ENCODE measurements at places on chromosomes 1 and 21.

GRCh38 chr1:1920057-1920607 lies 1.1 kb upstream of the TMEM52 start:
- DNase-seq, result no peak

GRCh38 chr21:45376459-45377324 lies 28.3 kb upstream of the COL18A1 start:
- DNase-seq, result no peak

GRCh38 chr1:27538793-27539192 lies 48.8 kb upstream of the WASF2 start:
- DNase-seq, result peak; percentile 95

GRCh38 chr1:77683160-77684148 lies 996 bp upstream of the ZZZ3 start:
- DNase-seq, result peak; percentile 95

DNA sequence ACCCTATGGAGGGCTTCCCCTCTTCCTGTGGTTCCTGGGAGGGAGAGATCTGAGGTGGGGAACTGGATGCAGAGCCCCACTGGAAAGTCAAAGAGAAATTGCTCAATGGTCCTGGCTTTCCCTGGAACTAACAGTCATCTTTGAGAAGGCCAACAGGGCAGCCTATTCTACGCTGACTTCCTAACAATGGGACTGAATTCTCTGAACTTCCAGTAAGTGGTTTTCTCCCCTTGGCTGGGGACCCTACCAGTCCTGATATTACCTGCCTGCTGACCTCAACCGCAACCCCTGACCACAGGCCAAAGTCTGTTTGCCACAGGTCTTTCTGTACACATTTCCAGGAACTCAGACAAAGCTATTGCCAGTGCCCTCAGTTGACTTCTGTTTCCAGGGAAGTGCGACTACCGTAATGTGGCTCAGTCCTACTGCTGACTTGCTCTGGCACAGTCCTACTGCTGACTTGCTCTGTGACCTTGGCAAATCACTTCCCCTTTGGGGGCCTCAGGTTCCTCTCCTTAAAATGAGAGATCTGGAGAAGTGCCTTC lies 55.3 kb downstream of the C8B start:
- DNase-seq, result no peak

- DNase-seq, result no peak
These were observed 19.5 kb downstream of the SLC30A1 start for GRCh38 chr1:211559222-211560010.

DNA sequence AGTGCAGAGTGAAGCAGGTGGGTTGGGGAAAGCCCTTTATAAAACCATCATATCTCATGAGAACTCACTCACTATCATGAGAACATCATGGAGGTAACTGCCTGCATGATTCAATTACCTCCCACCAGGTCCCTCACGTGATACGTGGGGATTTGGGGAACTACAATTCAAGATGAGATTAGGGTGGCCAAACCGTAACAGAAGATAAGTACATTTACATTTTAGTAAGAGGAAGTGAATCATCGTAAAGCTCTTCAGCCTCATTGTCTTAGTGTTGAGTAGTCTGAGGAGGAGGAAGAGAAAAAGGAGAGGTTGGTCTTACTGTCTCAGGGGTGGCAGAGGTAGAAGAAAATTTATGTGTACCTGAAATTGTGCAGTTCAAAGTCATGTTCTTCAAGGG lies 1053.4 kb upstream of the ADGRL4 start:
- no peak for DNase-seq

GRCh38 chr1:12185036-12185917 lies 18.5 kb downstream of the TNFRSF1B start:
- DNase-seq, result no peak

DNA sequence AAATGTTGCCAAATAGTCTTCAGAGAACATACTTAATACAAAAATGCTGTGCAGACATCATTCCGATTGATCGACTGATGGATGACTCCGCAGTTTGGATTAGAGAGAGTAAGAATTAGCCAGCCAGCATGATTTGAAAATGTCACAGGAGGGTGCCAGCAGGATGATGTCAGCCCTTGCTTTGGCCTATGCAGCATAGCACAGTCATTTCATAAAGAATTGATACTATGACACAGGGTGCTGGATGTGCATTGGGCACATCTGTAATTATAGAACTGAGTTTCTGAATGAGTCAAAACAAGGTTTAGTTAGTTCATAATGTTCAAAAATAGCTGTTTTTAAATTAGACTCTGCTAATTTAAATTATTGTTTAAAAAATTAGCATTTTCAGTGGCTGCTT lies 21.6 kb upstream of the TRAF5 start:
- DNase-seq, result peak; percentile 51

DNA sequence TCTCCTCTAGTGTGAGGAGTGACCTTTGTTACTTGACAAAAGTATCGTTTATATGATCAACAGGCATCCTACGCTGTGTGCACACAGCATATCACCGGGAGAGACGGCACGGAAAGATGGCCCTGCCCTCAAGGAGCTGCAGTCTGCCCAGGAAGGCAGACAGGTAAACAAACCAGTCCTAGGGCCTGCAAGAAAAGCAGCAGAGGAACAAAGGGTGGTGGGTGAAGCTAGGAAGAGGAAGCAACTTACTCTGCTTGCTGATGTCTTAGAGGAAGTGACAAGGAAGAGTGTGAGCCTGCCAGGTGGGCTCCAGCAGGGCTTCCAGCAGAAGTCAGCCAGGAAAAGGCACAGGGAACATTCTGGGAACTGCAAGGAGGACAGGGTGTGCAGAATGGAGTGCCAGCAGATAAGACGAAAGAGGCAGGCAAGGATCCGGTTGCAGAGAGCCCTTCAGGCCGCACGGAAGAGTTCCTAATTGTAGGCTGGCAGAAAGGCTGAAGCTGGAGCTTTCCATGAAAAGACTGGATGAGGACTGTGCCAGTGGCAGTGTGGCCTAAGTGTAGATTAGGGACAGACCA lies 106.7 kb downstream of the SLC45A1 start:
- peak; percentile 13 for DNase-seq

DNA sequence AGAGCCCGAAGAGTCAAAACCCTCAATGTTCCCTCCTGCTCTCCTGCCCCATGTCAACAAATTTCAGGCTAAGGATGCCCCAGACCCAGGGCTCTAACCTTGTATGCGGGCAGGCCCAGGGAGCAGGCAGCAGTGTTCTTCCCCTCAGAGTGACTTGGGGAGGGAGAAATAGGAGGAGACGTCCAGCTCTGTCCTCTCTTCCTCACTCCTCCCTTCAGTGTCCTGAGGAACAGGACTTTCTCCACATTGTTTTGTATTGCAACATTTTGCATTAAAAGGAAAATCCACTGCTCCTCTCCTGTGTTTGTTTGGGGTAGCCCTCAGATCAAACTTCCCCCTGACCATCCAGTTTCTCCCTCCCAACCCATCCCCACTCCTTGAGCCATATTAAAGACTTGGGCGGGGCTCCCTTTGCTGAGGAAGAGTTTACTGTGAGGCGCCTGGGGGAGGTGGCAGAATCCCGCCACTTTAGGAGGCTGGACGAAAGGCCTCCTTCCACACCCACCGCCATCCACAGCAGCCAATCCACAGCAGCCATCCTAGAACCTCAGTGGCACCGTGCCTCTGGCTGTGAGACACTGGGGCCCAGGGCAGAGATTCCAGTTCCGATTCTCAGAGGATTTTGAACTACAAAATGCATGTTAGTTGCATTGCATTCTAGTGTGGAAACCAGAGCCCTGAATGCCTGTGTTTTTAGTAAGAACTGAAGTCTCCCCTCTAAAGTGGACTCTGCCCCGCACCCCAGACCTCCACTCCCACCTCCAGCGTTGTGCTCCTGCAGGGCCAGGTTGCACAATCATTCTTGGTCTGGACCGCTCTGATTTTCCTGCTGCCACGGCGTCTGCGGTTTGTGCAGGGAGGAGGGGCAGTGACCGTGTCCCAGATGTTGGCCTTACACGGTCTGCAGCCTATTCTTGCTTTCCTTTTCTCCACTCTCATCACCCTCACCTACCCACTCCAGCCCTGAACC lies 3.0 kb downstream of the OLFML3 start:
- peak; percentile 82 for DNase-seq

- no peak for DNase-seq
These were observed 144.6 kb downstream of the LRIG2 start for GRCh38 chr1:113217447-113218208.

GRCh38 chr21:15003463-15004135 lies 61.2 kb downstream of the NRIP1 start:
- no peak for DNase-seq

GRCh38 chr1:150720098-150720497 lies 597 bp downstream of the HORMAD1 start:
- no peak for DNase-seq

DNA sequence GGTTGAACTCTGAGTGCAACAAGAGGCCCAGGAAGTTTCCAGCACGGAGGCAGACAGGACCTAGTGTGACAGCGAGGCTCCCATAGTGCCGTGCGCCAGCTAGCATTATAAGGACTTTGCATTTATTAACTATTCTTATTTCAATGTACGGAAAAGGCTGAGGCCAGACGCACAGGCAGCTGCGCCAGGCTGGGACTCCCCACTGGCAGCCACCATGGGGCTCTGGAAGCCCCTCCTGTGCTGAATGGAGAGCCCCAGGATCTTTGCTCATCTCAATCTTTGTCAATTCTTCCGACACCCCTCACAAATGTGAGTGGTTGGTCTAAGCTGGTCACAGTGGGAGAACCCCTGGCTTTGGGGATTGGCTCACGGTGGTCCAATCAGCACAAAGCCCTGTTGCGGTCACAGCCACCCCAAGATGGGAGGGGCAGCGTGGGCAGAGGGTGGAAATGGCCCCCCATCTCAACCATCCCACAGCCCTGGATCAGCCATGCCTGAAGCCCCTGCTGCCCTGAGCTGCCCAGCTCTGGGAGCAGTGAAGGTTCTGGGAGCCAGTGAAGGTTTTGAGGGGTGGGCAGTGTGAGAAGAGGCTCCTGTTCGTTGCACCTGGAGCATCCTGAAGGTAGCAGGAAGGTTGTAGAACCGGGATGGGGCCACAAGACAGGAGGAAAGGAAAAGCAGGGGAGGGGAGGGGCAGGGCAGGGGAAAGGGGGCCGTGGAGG lies 59.5 kb upstream of the ADARB1 start:
- no peak for DNase-seq

DNA sequence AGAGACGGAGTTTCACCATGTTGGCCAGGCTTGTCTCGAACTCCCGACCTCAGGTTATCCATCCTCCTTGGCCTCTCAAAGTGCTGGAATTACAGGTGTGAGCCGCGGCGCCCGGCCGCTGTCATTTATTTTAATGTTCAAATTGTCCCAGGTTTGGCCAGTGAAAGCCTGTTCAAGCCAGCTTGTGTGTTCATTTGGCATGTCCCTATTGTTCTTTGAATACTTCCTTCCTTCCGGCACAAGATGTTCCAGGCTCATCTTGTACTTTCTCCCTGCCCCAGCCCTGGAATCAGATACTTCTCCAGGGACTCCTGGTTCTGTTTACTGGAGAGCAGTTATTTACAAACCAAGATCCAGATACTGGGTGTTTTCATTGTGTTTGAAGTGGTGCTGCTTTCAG lies 37.0 kb downstream of the ZBTB8B start:
- no peak for DNase-seq

- peak; percentile 60 for DNase-seq
These were observed 41.8 kb downstream of the KIFAP3 start for GRCh38 chr1:170032531-170033280.

DNA sequence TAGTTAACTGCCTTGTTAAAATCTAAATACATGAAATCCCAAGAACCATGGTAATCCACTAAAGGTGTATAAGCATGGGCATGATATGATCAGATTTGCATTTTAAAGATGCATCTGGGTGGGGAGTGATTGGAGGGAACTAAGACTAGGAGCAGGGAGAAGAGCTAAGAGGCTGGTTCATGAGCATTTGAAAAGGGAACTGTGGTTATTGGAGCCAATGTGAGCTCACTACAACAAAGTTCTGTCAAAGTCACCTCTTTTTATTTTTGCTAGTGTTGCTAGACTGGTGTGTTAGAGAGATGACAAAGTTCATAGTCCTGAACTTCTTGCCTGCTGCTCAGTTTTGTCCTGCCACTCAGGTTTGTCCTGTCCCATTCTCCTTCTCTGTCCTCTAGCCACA lies 67.1 kb upstream of the LRRC8D start:
- DNase-seq, result no peak

DNA sequence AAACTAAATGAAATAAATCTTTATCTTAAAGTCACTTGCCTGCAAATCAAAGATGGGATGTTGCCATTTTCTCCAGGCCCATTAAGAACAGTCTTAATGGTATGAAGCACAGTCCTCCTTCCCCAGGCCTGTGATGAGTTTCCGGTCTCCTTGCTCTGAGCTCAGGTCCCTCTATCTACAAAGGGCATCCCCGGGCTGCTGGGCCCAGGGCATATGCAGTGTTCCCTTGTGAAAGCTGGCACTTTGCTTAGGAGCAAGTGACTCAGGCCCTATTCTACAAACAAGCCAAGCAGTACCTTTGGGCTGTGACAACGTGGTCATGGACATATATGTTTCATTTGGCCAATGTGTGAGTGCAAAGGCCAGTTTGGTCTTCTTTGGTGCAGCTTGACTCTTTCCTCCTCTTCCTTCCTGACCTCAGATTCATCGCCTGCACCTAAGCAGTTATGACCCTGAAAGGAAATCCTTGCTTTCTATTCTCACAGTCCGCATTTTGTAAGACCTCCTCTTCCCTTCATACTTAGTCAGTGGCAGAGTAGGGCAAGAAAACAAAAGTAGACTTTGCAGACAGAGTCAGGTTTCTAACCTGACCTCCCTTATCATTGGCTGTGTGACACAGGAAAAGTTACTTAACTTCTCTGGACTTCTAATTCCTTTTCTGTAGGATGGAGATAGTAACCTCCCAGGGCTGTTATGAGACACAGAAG lies 109.5 kb downstream of the ERG start:
- no peak for DNase-seq

DNA sequence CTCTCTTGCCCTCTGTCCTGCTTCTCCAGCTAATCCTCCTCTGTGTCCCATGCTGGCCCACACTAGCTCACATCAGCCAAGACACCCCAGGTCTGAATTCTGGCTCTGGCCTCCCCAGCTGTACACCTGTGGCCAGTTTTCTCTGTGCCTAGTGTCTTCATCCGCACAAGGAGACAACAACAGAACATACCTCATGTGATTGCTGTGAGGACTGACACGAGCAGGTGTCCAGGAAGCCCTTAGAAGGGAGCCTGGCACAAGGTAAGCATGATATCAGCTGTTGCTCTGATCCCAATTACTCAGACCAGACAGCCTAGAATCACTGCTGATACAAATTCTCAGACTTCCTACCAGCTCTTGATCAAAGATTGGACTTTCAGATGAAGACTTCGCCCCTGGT lies 71.2 kb upstream of the GJB5 start:
- DNase-seq, result no peak

DNA sequence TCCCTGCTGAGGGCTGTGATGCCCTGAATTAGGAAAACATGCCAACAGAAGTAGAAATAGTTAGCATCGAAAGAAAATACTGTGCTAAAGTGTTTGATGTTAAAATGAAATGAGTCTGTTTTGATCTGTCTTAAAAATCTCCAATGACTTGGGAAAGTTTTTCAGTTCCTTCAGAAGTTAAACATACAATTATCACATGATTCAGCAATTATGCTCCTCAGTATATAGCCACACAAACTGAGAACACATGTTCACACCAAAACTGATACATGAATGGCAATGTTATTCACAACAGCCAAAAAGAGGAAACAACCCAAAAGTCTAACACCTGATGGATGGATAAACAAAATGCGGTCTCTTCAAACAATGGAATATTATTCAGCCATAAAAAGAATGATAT lies 130.6 kb downstream of the PTPN14 start:
- DNase-seq, result no peak

- no peak for DNase-seq
These were observed 90.0 kb downstream of the MACF1 start for GRCh38 chr1:39294531-39294930.

Measured in EL (cell line).